ENCODE measurements at places on chromosomes 11 and 22.

DNA sequence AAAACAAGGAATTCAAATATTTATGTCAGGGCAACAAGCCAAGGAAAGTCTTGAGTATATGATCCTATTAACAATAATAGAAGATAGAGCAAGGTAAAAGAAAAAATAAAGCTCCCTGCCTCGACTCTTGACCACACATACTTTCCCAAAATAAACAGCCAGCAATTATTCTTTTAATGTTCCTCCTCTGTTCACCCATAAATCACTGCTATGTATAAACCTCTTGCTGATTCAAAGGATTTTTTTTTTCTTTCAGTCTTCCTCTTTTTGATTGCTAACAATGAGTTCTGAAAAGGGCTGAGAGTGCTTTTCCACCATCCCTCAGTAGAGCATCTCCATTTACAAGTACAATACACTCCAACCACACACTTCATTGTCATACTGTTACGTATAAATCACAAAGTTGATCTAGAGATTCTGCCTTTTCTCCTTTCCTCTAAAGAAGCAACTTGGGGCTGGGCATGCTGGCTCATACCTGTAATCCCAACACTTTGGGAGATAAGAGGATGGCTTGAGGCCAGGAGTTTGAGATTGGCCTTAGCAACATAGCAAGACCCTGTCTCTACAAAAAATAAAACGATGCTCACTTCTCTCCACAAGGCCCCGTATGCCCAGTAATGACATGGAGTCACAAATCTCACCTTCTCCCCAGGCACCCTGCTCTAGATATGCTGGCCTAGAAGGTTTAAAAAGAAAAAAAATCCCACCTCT lies 24.0 kb downstream of the RAB30 start:
- DNase-seq = no peak

GRCh38 chr11:218815-219593 lies 11.5 kb downstream of the RIC8A start:
- DNase-seq = no peak

DNA sequence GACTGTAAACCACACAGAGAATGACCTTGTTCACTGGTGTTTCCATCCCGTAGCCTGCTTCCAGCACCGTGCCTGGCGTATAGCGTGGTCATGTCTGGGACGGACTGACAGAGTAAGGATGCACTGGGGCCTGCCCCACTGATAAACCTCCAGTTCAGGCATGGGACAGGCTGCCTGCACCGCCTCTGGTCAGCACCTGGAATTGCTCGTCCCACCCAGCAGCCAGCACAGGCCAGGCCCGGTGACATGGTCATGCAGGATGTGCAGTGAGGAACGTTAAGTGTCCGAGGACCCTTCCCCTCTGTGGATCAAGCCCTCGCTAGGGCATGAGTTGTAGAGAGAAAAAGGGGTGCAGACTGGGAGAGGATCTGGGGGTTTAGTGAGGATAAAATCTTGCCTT lies 44.8 kb downstream of the LMO1 start:
- DNase-seq = no peak

DNA sequence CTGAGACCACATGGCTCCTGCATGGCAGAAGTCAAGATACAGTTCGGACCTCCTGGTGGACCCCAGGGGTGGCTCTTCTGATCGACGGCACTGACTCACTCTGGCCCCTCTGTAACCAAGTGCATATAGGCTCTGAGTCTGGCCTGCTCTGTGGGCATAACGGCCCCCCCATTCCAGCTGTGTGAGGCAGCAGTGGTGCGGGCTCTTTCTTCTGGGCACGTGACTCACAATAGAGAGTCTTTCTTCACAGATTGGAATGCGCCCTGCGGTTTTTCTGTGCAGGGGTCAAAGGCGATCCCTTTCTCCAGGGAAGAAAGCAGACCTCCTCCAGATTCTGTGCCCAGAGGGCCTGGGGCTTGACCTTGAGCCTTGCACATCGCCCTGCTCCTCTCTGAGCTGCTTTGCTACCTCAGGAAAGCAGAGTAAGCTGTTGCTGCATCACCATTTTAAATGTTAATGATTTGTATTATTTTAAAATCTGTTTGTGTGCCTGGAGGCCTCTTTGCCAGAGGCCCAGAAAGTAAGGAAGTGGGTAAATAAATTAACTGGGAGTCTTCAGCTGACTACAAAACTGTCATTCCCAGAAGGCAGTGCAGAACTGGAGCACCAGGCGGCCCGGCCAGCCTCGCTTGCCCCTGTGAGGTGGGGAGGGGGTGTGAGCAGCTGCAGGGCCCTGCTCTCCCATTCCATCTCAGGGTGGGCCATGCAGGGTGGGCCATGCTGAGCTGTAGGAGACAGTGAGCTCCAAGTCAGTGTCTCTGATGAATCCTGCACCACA lies 199.0 kb downstream of the GRIK4 start:
- DNase-seq = no peak

DNA sequence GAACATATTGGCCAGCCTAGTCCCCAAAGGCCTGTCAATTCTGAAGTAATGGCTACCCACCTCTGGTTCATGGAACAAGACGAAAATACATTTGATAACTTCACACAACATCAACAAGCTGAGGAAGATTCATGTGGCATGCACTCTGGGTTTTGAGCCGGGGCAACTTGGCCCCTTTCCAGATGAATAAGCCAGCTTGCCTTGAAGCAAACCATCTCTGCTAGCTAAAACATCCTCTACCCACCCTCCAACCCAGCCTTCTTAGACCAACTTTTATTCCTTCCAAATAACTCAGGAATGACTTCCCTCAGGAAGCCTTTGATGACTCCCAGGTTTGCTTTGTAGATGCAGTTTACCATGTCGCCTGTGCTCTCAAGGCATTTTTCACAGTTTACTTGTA lies 94.4 kb downstream of the SLC1A2 start:
- DNase-seq = no peak

DNA sequence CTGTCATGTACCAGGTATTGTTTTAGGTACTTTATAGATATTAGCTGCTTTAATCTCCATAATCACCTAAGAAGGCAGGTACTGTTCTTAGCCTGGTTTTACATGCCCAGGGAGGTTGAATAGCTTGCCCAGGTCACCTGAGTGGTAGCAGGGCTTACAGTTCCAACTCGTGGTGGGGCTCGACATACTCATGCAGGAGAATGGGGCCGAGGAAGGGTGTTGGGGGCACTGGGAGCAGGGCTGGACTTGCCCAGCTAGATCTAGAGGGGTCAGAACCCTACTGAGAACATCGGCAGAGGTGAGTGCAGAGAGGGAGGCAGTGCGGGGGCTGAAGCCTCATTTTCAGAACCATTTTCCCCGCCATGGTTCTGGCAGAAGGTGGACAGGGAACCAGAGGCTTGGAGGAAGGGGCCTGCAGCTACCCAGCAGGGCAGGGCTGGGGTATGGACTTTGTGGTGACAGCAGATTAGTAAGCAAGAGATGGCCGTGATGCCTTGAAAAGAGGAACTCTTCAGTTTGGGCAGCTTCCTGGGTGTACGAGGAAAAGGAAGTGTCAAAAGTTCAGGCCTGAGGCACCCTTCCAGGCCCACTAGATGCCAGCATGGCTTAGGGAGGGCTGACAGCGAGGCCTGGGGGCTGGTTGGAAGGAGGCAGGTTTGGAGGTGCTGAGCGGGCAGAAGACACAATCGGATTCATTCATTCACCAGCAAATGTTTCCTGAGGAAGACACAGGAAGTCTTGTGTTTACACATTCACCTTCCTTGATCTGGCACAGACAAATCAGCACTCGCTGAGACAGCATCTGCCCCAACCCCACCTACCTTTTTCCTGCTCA lies 54.7 kb upstream of the LYVE1 start:
- DNase-seq = no peak

DNA sequence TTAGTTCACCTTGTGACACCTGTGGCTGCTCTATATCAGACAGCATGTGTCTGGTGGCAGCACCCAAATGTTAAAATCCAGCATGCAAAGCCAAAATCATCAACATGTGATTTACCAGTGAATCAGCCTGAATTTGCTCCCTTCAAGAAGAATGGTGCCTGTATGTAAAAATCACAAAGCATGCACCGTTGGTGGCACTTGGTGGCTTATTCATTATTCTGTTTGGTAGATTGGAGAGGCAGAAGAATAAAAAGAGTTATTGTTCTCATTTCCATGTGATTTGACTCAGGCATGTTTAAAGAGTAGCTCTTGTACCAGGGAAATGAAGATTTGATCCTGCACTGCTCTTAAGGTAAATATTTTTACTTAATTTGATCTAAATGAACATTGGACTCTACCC lies 143.9 kb upstream of the MPPED2 start:
- no peak for DNase-seq

- DNase-seq = no peak
These were observed 64.8 kb downstream of the IGF2 start for GRCh38 chr11:2074266-2074825.

GRCh38 chr11:45899448-45900174 lies 7.5 kb downstream of the FREY1 start:
- peak; percentile 55 for DNase-seq

DNA sequence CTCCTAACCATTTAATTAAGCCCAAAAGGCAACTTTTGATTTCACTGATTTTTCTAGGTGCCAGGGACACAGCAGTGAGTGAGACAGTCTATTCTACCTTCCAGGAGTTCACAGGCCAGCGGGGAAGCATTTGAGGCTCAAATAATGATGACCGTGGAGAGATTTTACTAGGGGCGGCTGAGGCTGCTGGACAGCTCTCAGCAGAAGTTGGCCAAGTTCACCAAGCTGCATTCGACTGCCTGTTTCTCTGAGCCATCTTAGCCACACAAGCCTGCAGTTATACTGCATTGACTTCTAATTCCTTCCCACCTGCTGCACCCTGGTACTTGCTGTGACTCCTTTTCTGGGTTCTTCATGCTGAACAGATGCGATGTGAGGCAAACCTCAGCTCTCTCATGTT lies 168.9 kb upstream of the TBCEL start:
- no peak for DNase-seq

- DNase-seq = no peak
These were observed 135.3 kb downstream of the KIF18A start for GRCh38 chr11:27972522-27973170.

DNA sequence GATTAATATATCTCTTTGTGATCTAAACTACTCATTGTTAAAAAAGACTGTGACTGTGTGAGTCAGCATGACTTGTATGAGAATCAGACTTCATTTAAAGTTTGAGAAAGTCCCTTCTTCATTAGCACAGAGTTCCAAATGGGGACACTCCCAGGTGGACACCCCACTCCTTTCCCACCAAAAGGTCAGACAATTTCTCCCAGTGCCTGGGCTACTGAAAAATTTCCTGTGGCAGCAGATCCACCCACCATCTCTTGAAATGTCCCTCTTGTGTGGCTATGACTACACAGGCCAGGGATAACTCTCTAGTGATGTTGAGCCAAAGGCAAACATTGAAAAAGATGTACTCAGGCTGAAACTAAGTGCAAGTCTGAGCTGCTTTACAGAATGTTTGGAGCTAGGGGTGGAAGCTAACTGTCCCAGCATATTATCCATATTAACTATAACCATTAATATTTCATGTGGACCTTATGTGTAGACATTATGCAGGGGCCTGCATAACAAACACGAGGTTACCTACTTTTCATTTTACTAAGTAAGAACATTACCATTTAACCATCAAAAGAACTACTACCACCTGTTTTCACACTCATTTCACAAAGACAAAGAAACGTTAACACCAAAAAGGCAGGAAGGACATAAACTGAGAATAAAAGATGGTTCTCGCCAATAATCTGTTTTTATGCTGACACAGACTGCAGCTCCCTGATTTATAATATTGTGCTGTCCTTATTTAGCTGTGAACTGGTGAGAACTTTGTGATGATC lies 44.8 kb downstream of the MMP20 start:
- DNase-seq = no peak

GRCh38 chr11:130653838-130654636 lies 205.6 kb downstream of the ADAMTS15 start:
- no peak for DNase-seq

- no peak for DNase-seq
These were observed 93.4 kb upstream of the SEPTIN5 start for GRCh38 chr22:19620742-19621371.

DNA sequence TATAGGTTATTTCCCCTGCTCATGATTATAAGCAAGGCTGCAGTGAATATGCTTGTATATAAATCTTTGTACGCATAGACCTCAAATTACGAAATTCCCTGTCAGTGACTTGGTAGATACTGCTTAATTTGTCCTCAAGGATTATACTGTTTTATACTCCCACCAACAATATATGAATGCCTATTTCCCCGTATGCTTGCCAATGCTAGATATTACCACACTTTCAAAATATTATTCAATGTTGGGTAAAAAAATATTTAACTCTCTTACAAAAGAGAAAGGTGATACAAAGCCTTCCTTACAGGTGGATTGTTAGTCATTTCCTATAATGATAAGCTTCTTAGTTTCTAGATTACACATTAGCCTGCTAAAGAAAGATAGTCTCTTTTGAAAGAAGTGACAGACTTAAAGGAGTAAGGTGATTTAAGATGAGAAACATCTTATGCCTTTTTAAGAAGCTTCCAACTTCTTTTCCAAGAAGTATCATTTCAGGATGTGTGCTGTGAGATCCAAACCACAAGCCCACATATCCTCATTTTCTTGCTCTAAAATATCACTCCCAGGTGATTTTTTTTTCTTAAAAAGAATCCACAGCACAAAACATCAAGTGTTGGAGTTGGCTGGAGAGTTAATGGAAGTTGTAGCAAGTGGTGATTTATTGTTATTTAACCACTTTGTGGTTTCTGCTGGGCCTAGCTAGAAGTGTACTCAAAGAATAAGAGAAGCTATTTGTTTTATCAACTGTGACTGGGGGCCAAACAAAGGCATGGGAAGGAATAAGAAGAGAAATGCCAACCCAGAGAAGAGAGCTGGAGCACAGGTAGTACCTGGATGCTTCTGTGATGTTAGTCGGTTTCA lies 59.2 kb downstream of the BARX2 start:
- DNase-seq = no peak

GRCh38 chr11:123682696-123683410 lies 28.4 kb upstream of the SCN3B start:
- no peak for DNase-seq

DNA sequence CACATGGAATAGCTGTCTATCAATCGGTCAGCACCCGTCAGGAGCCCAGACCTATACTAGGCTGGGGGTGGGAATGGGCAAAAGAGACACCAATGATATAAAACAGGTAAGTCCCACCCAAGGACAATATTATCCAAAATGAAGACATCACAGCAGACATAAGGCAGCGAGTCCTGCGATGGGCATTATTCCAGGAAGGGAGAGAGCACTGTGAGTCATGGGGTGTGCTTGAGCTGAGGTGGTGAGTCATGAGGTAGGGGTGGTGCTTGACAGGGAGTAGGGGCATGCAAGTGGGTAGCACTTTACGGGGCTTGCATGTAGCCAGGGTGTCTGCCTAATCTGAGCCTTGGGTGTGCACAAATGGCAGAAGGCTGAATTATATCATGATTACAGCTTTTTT lies 605.0 kb upstream of the CADM1 start:
- DNase-seq = no peak

GRCh38 chr11:119863851-119864601 lies 135.0 kb upstream of the NECTIN1 start:
- DNase-seq = no peak

GRCh38 chr22:48188231-48188721 lies 1425.8 kb downstream of the TBC1D22A start:
- DNase-seq = no peak

GRCh38 chr22:22720724-22721261 lies 76.4 kb downstream of the GGTLC2 start:
- no peak for DNase-seq
